ENCODE measurements at places on chromosomes 1 and 21. TPM values are rescaled to one million over a fixed set of nuclear protein-coding genes. Genes with fewer than 3 reads are reported as not detected.

DNA sequence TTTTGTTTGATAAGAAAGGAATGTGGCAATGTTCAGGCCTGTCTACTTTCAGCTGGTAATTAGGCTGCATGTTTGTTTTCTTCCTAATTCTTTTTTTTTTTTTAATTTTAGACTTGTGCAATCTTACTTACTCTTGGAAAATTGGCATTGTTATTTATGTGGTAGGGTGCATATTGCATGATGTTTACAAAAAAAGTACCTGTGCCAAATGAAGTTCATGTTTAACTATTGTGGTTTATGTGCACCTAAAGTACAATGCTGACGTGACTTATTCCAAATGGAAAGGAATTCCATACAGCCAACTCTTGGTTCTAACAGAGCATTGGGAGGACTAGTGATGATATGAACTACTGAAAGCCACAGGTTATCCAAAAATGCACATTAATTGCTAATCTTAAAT is 51.0 kb downstream of the KCNK2 start:
- no peak for DNase-seq

The PRPF38B gene
- total RNA-seq, result 8.9 TPM

The SIM2 gene
- total RNA-seq, result not detected

DNA sequence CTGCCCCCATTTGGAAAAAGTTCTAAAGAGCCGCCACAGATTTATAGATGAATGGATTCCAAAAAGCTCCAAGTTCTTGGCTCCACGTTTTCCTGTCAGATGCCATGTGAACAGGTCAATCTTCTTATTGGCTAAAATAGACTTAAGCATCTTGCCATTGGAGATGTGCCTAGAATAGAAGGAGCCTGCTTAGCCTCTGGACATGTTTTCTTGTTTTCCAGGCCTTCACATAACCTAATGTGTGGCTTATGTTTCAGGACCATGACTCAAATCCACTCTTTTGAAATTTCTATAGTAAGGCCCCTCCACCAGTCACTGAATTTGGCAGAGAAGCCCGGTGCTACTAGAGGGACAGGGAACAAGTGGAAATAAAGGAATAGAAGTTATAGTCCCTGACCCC is 31.5 kb downstream of the PHC2 start:
- no peak for DNase-seq

- no peak for DNase-seq
Observed at GRCh38 chr1:153750026-153750995, 22.5 kb downstream of the INTS3 start.

DNA sequence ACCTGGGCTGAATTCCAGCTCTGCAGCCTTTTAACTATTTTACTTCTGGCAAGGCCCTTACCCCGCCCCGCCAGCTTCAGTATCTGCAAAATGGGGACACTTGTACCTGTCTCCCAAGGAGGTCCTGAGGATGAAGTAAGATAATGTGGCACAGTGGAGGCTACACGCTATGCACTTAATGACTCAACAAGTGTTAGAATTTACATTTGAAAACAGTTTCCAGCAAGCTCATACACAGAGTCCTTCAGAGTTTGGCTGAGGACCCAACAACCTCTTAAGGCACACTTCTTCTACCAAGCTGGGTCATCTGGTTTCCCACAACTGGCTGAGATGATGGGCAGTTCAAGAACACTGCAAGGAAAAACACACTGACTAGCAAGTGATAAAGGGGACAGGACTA is 30.2 kb upstream of the SLC22A15 start:
- no peak for DNase-seq

GRCh38 chr1:205287076-205287475 is 34.5 kb downstream of the NUAK2 start:
- no peak for DNase-seq

GRCh38 chr1:18583326-18583941 is 47.2 kb upstream of the PAX7 start:
- DNase-seq, result no peak

GRCh38 chr1:227335242-227336020 is 17.1 kb upstream of the CDC42BPA start:
- no peak for DNase-seq

DNA sequence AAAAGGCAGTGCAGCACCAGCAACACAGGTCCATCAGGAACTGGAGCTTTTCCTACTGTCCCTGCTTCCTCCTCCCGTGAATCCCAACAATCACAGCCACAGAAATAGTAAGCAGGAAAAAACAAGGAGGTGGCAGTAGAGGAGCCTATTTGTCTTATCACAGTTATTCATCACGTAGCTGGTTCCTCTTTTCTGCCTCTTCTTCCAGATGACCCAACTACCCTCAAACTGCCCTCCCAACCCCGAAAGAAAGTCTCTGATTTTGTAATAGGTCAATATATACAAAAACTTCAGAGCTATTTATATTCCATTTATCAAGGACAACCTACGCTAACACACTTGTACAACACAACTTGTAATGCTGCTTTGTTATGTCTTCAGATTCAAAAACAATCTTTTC is 21.4 kb downstream of the GNB1 start:
- no peak for DNase-seq

GRCh38 chr1:8597455-8597854 is 220.0 kb downstream of the RERE start:
- DNase-seq, result no peak

GRCh38 chr1:29829448-29830344 is 593.4 kb downstream of the PTPRU start:
- DNase-seq, result no peak

- no peak for DNase-seq
Observed at GRCh38 chr1:206729507-206729906, 41.1 kb upstream of the IL19 start.

DNA sequence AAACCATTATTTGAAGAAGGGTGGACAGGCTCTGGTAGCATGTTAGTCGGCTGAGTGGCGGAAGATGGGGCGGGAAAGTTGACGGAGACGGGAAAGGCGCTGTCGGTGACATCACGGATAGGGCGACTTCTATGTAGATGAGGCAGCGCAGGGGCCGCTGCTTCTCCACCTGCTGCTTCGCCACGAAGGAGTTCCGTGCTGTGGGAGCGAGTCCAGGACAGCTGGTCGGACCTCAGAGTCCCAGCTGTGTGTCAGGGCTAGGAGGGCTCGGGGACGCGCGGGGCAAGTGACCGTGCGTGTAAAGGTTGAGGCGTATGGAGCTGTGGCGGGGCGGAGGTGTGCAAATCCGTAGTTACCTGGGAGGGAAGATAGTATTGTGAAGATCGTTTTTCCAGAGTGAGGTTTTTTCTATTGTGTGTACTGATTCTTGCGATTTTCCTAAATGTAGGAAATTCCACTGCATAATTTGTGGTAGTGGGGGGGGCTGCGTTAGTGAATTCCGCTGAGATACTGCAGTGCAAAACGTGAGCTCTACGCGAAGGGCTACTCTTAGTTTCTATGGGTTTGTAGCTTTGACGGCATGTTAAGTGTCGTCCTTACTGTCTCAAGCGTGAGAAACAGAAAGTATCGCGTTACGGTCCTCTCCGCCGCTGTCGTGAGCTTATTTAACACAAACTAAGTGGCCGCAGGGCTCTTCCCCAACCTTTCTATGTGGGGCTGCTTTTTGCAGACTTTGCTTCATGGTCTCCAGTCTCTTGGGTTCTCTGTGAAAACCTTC is 111.2 kb upstream of the NBPF11 start:
- DNase-seq, result peak; percentile 26

The COL24A1 gene
- total RNA-seq, result not detected

- DNase-seq, result no peak
Observed at GRCh38 chr1:209746451-209747165, 9.2 kb upstream of the TRAF3IP3 start.

GRCh38 chr21:43317959-43318358 is 109.0 kb downstream of the SIK1 start:
- DNase-seq, result no peak

- DNase-seq, result no peak
Observed at GRCh38 chr1:43803646-43804045, 96.3 kb downstream of the ST3GAL3 start.

DNA sequence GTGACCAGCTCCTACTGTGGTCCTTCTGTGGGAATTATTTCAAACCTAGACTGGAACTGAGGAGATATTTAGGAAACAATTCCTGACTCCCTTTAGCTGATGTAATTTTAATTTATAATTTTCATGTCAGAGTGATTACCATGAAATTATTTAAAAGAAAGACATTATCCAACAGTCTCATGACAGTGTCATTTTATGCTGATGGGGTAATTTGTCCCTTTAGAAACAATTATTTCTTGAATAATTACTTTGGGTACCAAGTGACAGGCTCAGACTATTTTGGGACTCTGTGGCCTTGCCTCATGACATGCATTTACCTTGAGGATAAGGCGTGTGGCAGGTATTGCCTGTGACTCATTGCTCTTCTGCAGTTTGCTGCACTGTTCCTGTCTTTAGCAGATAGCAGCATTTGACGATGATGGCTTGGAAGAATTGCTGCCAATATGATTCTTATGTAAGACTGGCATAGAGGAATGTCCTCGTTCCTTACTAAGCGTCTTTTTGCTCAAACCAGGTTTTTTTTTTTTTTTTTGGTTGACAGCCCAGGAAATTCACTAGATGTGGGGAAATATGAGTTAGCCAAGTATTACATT is 206.0 kb upstream of the HMCN1 start:
- DNase-seq, result no peak

The KANK4 gene
- total RNA-seq, result not detected

DNA sequence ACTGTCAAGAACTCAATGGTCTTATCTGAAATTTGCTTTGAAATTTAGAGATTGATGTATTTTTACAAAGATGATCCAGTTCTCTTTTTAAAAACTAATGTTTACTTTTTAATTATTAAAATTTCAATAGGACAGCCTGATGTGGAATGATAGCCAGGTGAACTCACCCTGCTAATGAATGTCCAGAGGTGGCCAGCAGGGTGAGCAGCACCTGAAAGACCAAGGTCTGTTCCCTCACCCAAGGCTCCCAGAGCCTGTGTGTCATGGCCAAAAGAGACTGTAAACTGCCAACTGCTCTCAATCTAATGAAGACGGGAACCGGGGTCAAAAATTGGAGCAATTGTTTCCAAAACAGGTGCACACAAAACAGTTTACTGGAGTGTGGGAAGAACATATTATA is 340.4 kb downstream of the DISC1 start:
- DNase-seq, result no peak

DNA sequence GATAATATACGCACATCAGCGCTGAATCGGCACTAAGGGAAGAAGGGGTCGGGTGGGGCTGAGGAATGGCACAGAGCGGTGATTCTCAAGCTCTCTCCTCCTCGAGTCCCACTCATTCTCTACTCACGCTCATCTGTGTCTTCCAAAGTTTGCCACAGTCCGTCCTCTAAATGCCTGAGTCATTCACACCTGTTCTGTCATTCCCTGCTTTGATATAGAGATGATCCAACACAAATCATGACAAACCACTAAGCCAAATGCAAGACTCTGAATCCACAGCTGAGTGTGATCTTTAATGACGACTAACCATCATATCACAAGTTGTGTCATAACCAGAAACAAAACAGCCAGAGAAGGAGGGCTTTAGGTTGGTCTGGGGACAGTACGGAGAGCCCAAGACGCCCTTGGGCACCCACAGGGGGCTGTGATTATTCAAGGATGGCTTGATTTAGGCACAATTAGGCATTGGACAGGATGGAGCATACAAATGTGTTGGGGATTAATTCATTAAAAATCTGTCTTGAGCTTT is 501.5 kb downstream of the KIF26B start:
- no peak for DNase-seq

DNA sequence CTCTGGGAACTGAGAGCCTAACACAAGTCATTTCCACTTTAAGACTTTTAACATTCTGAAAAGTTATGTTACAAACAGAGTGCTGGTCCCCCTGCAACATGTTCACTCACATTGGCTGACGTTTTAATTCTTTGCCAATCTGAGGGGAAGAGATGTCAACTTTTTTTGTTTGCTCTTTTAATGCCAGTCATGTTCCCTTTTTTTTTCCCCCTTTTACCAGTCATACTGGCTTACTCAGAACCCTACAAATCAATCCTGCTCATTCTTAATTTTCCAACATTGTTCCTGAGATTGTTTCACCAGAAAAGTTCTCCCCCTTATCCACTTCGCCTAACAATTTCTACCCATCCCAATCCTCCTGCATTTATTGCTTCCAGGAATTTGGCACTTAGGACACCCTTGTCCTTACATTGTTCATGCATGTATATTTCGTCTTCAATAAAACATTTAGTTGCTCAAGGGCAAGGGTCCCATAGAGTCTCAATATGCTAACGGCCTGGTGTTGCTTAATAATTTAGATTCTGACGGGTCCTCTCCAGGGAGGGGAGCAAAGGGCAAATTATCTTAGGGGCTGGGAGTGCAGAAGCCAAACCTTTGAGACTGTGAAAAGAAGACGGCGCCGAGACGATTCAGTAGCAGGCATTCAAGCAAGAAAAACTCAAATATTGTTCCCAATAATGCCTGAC is 624 bp upstream of the CR1L start:
- no peak for DNase-seq

DNA sequence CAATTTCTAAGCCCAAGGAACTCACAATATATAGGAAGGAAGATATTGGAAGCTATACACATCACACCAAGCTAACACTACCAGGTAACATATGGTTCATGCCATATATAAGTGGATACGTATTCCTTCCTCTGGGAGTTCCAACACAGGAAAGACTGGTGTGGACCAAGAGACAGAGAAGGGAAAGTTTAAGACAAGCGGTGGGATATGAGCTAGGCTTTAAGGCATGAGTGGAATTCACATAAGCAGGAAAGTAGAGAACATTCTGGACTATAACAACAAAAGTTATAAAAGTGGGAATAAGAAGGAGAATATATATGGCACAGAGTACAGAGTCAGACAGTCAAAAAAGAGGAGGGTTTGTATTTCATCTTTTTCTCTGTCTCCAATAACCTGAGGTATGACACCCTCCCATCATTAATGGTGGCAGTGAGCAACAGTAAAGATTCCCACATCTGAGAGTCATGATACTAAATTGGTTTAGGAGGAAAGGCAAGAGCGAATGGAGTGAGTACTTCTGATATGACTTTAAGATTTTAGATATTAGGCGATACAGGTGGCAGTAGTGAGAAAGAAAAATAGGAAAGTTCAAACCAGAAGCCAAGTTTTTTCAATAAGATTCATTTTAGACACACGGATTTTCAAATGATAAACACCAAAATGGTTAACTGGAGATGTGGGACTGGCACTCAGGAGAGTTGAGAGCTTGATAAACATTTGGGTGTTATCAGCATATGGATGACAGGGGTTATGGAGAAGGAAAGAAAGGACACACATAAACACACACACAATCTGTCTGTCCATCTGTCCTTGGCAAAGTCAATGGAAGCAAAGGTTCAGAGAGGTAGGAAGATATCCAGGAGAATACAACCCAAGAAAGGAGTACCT is 87.4 kb upstream of the TTC39A start:
- DNase-seq, result peak; percentile 66

- DNase-seq, result no peak
Observed at GRCh38 chr1:151984313-151984956, 9.2 kb downstream of the S100A10 start.

- no peak for DNase-seq
Observed at GRCh38 chr1:71170925-71171324, 90.1 kb upstream of the ZRANB2 start.

- DNase-seq, result no peak
Observed at GRCh38 chr21:44530903-44531605, 8.9 kb downstream of the KRTAP10-1 start.

- no peak for DNase-seq
Observed at GRCh38 chr1:31704271-31705079, 658 bp upstream of the COL16A1 start.

GRCh38 chr1:22976461-22977243 is 4.0 kb upstream of the LACTBL1 start:
- peak; percentile 83 for DNase-seq

Measured in dermis microvascular lymphatic vessel endothelial cell (primary cell).